Tongue (tissue), 3 donors: ENCODE measurements at places on chromosomes 6 and 20.

GRCh38 chr6:90386399-90387382, 90.0 kb upstream of the BACH2 start:
- DNase-seq = no peak

GRCh38 chr6:155448668-155449449, 6.8 kb downstream of the NOX3 start:
- no peak for DNase-seq

DNA sequence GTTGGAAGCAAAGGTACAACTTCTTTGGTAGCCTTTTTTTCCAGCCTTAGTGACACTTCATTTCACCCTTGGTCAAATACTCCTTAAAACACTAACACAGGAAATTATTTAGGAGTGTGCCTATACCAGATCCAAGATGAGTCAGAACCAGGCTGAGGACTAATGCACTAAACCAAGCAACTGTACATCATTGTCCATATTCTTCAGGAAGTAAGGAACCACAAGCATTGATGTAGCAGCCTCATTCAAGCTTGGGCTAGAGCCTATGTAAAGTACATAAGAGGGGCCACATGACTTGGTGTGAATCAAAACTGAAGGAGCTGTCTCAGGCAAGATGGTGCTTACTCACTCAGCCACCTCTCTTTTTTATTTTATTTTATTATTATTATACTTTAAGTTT, 20.7 kb upstream of the ADGB start:
- DNase-seq = no peak

DNA sequence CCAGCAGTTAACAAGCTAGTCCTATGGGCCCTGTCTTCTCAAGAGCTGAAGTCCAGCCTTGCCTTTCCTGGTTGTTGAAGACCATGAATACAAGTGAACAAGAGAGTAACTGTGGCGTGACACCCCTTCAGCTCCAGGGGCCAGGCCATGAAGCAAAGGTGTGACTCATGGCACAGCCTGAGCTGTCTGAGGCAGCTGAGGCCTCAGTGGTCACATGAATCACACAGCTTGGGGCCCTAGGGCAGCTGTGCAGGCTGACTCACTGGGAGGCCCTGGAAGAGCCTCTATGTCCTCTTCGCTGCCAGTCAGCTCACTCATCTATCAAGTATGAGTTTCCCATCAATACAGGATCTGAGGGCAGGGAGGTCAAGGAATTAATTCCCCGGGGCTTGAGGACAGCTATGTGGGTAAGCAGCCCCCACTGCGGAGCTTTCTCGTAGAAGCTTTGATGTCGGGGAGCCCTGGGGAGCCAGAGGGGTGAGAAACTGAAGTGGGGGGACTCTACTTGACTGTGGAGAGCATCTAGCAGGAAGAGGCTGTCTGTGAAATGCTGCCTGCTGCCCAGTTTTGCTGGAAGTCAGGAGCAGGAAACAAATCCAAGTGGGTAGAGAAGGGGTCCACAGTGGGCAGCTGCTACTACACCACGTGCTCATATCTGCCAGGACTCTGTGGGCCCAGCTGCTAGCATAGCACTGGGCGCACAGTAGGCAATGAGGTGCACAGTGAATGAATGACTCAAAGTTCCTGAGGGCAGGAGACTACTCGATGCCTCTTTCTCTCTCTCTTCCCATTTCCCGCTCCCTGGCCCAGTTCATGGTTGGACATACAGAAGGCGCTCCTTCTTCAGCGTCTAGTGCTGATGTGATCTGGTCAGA, 13.7 kb upstream of the FAM83C start:
- DNase-seq = no peak

GRCh38 chr6:134753001-134753400, 196.9 kb downstream of the ALDH8A1 start:
- DNase-seq = no peak

DNA sequence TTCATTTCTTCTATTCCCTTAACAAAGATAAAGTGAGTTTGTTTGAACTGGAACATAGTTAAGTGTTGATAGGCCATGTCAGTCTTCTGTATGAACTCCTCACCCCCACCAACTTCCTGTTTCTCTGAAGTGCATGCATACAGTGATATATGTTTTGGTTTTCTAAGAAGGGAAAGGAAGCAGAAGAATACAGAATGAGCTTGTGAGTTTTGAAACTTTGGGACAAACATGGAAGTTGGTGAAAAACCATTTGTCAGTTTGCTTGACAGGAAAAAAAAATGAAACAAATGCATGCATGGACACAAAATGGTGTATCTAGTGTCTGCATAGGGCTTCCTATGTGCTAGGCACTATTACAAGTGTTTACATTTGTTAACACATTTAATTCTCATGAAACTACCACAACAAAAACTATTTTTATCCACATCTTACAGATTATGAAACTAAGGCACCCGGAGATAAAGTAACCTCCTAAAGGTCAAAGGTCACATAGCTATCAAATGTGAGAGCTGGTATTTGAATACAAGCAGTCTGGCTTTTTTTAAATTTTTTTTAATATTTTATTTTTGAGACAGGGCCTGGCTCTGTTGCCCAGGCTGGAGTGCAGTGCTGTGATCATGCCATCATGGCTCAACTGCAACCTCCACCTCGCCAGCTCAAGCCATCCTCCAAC, 105.9 kb downstream of the ADGRB3 start:
- no peak for DNase-seq
